ENCODE measurements at places on chromosomes 13 and 19.
A peak's percentile ranks its signal among the peaks of the same experiment; 100 is the strongest.

GRCh38 chr19:40054632-40055031, 1.4 kb downstream of the ZNF780B start:
- DNase-seq = no peak

GRCh38 chr13:92224052-92224821, 825.8 kb downstream of the GPC5 start:
- DNase-seq = no peak

DNA sequence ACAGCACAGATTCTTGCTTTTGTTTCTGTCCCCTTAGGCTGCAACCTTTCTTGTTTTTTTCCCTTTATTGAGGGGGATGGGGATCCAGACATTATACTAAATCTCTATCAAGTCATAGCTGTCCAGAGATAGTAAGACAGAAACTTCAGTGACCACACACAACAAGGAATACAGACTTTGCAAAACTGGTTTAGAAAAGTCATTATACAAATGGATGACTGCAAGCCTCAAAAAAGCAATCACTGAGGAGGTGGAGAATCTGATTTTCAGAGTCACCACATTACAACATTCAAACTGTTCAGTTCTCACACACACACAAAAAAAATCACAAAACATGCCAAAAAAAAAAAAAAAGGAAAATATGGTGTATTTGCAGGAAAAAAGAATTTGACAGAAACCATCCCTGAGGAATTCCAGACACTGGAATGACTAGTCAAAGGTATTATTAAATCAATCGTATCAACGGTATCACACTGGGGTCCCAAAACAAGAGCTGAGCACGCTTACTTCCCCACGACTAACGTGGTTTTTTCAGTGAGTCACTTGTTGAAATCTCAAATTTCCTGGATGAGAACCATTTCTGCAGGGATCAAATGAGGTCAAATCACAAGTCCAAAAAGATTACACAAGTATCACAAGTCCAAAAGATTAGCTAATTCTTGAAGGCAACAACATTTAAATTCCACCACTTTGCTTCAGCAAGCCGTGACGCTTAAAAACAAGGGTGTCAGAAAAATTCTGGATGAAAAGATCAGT, 41.2 kb downstream of the USP12 start:
- DNase-seq = no peak

DNA sequence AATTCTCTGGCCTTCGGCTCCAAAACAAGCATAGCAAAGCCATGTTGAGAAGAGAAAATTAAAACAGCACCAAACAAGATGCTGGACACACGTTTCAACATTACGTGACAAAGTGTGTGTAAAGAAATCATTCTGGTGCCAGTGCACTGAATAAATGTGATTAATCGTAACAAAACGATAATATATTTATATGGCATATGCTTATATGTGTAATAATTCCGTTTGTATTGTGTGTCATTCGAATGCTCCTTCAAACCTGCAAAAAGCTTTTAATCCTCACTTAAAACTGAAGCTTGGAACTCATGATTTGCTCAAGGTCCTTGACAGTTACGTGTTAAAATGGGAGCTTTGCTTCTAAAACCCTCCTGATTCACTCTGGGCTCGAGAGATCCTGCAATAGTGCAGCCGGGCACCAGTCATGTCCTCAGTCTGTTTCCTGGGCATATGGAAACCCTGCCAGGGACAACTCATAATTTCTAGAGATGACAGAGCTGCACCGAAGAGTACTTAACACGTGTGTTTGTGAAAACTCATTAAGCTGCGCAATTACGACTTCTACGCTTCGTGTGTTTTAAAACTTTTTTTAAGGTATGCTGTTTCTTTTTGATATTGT, 731 bp upstream of the AKAP8L start:
- DNase-seq = no peak

DNA sequence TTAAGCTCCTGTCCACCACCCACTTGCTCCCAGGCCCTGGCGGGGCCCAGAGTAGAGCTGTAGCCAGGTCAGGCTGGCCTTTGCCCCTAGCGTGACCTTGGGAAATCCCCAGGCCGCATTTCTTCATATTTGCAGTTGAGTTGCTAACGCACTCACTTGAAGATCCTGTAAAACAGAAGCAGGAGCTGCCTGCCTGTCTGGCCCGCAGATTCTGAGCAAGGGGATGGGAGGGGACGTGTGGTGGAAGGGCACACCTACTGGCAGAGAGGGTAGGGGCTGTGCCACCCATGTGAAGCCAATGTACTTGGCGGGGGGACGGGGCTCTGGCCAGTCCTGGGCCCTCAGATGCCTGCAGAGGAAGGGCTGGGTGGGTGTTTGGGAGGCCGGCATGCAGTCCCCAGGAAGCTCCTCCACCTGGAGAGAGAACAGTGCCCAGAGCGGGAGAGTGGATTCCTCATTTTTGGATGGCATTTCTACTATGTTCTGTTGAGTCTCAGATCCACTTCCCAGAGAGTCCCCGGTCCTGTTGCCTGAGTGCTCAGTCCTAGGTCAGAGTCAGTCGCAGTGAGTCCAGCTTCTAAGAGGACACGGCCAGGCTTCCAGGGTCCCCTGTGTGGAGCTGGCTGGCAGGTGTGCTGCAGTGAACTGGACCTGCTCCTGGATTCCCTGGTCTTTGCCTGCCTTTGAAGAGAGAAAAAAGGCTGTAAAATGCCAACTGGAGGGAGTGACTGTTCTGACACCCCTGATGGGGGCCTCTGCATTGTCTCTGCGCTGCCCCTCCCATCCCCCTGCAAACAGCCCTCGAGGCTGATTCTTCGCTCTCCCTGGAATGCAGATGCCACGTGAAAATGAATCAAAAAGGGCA, 62.9 kb downstream of the GGACT start:
- no peak for DNase-seq

DNA sequence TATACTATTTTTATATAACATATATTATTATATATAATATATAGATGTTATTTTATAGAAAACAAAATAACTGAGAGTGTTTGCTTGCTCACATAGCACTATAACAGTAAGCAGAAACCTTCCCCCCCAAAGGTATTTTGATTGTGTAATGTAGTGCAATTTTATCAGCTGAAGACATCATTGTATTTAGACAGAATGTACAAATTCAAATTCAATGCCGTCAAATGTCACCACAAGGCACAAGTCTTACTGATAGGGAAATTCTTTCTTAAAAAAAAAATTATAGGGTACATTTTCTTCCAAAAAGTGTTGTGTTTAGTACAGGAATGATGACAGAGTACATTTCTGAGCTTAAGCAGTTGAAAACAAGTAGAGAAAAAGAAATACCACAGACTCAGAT, 1147.1 kb upstream of the SPRY2 start:
- DNase-seq = no peak

DNA sequence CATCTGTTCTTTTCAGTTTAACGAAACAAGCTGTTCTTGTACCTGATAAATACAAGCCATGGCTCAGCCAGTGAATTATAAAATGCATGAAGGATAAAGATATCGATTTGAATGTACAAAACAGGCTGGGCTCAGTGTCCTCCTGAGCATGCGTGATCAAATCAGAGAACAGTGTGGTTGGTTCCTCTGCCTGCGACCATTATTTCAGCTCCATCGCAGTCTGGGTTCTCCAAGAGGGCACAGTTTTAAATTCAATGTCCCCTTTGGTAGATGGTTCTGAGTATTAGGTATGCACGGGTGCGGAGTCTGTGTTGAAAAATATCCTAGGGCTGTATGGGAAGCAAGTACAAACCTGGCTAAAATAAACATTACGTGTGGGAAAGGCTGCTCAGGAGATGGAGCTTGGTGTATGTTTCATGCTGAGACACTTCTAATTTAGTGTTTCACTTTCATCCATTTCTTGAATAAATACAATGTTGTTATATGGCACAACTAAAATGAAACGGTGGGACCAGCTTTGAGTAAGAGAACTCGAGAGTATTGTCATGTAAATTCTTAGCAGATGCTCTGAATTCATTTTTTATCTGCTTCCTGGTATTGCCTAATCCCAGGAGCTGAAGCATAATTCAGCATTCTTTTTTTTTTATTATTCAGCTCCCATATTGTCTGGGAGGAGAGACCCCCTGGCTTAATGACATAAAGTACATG, 458.7 kb downstream of the MYO16 start:
- DNase-seq = peak; percentile 1

Data from NCI-H2081 (cell line).